ENCODE measurements at places on chromosomes 12 and 14.
A peak's percentile ranks its signal among the peaks of the same experiment; 100 is the strongest.

- DNase-seq = no peak
These were observed 46.4 kb downstream of the STXBP6 start for GRCh38 chr14:25003537-25003936.

- DNase-seq = no peak
These were observed 56.1 kb downstream of the CAPZA3 start for GRCh38 chr12:18794000-18794399.

DNA sequence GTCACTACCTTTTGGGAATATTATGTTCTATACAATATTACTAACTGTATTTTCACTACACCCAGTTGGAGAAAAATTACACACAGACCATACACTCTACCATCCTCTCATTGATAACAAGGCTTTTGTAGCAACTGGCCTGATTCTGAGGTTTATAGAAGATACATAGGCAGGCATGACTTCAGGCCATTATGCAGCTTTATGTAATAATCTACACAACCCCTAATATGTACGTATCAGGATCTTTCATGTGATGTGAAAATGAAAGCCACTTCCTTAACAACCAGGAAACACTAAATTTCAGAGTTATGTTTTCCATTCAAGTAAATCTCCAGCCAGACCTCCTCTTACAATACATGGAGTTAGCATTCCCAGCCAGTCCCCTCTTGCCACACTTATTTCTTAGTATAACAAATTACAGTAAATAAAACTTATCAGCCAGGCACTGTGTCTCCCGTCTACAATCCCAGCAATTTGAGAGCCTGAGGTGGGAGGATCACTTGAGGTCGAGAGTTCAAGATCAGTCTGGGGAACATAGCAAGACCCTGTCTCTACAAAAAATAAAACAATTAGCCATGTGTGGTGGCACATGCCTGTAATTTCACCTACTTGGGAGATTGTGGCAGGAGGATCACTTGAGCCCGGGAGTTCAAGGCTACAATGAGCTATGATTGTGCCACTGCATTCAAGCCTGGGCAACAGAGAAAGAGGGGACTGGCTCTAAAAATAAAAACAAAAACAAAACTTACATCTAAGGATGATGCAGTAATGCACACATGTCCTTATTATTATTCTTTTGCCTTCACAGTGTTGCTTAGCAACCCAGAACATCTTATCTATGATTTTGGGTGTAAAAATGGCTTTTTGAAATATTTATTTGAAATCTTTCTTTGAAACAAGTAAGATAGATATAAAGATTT is 10.4 kb upstream of the OSBPL8 start:
- no peak for DNase-seq

- no peak for DNase-seq
These were observed 16.7 kb downstream of the OAS2 start for GRCh38 chr12:112995008-112995407.

DNA sequence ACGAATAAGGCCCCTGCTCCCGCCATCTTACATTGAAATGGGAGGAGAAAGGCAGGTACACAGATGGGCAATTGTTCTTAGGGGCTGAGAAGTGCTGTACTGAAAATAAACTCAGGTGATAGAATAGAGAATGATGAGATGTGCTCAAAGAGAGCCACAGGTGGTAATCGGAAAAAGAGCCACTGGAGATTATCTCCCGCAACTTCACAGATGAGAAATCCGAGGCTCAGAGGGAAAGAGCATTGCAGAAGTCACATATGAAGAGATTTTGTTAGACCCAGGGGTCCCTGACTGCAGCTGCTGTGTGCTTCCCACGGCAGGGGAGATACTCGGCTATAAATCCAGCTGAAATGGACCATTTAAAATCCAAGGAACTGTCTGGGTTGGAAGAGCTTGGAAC is 73.7 kb downstream of the PRIMA1 start:
- DNase-seq = no peak

GRCh38 chr14:92600318-92601053 is 86.9 kb downstream of the RIN3 start:
- DNase-seq = no peak

DNA sequence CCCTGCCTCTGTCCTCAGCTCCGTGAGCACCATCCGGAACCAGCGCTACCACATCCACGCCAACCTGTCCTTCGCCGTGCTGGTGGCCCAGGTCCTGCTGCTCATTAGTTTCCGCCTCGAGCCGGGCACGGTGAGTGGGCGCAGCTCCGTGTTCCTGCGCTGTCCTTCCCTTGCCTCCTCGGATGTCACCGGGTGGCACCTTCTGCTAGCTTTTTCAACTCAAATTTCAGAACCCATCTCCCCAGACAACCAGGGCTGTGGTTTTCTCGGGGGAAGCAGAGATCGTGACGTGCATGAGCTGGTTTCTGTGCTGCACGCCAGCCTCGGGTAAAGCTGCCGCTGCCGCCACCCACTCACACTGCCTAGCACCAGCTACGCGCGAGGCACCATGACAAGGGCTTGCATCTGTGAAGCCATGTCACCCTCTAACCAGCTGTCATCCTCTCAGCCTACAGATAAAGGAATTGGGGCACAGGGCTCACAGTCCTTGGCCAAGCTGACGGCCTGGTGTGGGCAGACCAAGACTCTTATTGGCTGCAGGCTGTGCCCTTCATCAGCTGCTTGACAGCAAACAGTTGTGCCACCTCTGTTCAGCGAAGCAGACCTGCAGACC is 152.1 kb downstream of the ADGRD1 start:
- peak; percentile 38 for DNase-seq

GRCh38 chr12:42486407-42486806 is 103.1 kb downstream of the PRICKLE1 start:
- DNase-seq = no peak

DNA sequence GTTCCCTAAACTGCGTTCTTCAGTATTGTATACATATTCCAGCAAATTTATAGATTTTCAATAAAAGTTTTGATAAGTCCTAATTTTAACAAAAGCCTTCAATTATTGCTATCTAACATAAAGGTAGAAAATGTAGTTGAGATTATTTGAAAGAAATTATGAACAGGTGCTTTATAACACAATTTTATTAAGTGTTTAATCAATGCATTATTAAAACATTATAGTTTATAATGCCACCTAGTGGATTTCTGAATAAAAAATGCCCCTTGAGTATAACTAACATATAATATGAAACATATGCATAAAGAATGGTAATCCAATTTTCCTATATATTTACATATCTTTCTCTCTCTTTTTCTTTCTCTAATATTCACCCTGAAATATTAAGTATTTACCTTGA is 515.3 kb downstream of the SLC6A15 start:
- no peak for DNase-seq

DNA sequence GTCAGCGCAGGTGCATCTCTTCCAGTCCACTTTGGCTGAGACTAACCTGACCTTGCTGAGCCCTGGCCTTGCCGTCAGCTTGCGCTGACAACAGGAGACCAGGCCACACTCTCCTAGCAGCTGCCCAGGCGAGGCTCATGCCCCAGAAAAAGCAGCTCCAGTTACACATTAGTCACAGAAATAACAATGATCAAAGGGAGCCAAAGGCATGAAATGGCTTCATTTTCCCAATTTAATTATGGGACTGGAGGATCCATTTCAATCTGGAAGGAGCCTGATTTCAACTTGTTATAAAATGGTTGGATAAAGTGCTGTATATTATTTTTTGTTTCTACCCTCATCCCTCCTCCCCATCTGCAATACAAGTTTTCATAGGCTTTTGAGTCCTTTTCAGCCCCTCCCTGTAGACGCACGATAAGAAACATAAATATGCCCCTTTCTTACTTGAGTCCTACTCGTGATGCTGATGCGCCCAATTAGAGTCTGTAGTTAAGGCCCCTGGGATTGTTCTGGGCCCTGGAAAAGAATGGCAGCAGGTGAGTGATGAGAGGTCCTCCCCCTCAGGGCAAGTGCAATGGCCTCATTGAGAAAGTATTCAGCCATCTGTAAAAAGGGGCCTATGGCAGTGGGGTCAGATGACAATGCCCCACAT is 376.0 kb downstream of the C12orf75 start:
- DNase-seq = no peak

DNA sequence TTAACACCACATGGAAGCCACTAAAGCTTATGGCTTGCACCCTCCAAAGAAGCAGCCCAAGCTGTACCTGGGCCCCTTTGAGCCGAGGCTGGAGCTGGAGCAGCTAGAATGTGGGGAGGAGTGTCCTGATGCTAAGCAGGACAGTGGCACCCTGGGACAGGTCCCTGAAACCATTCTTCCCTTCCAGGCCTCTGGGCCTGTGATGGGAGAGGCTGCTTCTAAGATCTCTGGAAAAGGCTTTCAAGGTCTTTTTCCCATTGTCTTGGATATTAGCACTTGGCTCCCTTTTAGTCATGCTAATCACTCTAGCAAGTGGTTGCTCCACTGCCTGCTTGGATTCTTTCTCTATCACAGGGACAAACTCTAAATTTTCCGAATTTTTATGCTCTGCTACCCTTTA is 40.9 kb downstream of the OSBPL8 start:
- no peak for DNase-seq

DNA sequence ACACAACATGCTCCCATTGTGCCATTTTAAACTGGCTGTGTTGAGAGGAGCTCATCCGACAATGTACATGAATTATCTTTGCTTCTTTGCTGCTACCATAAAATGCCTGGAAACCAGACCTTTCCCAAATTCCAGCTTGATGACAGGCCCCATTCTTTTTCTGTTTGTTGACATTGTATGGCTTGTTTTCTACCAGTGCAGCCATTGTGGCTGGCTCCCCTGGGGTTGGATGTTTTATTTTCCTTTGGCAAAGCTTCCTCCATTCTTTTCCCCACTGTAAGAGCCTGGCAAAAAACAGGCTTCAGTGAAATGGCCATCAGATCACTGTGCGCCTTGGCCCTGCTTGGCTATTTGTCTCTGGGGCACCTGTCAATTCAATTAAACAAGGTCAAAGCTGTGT is 532.5 kb downstream of the VRK1 start:
- no peak for DNase-seq

- DNase-seq = no peak
These were observed 134.1 kb downstream of the GPHN start for GRCh38 chr14:66641861-66642635.

DNA sequence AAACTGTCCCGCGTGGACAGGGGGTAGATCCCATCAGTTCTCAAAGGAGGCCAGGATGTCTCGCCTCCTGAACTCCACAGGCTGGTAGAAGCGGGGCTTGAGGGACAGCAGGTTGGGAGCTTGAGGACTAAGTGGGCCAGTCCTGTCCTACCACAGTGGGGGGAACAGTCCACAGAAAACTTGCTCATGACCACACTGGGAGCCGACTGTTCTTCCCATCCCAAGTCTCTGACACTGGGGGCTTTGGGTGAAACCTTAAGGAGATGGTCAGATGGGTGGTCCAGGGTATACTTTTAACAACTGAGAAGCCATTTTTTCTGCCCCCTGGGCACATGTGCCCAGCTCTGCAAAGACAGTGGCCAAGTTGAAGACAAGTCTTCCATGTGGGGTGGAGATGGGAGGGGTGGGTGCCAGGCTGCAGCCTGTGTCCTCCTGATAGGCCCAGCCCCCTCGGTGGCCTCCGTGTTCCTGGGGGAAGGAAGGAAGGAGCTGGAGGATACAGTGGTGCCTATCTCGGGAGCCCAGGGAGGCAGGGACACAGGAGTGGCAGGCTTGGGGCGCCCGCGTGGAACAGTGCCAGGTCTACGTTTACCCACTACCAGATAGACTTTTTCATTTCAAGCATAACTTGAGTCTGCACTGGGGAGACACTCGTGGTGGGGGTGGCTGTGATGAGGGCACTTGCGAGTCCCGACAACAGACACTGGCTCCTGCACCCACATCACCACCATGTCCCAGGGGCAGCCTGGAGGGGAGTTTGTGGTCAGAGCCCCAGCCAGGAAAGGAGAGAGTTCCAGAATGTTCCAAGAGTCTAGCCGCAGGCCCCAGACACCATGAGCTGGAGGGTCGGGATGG is 14.7 kb downstream of the RHOF start:
- no peak for DNase-seq

- no peak for DNase-seq
These were observed 106.1 kb downstream of the PTPN11 start for GRCh38 chr12:112524676-112525425.

DNA sequence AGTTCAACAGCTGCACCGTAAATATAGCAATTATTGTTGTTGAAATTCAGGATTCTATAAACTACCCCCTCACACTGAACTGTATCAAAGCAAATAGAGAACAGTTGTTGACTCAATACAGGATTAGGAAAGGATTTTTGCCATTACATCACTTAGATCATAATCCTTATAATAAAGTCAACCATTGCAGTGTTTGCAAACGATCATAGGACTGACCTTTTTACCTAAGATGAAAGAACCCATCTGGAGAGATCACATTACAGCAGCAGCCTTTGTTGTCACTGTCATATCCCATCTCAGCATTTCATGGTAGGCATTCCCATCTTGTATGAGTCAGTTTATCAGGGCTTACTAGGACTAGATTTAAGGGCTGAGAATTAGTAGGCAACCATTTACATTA is 96.1 kb downstream of the IPO8 start:
- no peak for DNase-seq

DNA sequence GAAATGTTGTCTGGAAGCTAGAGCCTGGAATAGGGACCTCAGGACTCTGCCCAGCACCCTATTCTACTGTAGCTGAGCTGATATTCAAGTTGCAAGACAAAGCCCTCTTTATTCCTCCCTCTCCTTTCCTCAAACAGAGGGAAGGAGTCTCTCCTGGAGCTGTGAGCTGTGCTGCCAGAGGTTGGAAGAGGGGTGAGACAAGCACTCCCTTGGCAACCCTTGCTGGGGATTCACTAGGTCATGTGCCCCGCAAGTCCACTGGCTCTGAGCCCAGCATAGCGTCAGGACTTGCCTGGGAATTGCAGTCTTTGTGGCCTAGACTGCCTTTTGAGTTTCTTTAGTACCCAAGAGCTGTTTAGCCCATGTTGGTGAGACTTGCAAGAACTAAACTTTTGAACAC is 11.4 kb upstream of the ASCL1 start:
- DNase-seq = no peak

DNA sequence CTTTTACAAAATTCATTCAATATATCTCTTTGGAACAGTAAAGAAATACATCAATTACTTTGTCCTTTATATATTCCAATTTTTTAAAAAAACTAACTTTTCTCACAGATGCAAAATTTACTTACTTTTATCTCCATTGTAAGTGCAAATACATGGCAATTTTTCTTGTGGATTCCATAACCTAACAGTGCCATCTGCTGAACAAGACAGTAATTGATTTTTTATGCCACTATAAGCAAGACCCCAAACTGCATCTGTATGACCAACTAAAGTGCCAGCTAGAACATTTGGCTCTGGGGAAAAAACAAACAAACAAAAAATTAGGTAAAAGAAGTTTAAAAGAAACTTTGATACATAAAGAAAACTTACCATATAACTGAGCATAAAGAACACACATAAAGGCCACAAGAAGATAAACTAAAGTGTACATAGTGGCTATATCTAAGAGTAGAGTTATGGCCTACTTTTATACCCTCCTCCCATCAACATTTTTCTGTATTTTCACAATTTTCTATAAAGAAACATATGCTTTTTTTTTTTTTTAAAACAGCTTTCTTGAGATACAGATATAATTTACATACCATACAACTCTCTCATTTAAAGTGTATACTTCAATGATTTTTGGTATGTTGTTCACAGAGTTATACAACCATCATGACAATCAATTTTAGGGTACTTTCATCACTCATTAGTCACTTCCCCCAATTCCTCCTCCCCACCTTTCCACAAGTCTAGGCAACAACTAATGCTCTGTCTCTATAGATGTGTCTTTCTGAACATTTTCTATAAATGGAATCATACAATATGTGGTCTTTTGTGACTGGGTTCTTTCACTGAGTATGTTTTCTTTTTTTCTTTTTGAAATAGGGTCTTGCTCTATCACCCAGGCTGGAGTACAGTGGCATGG is 32.6 kb downstream of the COCH start:
- DNase-seq = no peak

GRCh38 chr14:67569011-67569650 is 30.9 kb downstream of the PIGH start:
- no peak for DNase-seq
